Activated T-cell treated with anti-CD3 and anti-CD28 coated beads, Interleukin-2, amount 50 U/mL, for 24 hours (primary cell): ENCODE measurements at places on chromosomes 16 and 17.
A peak's percentile ranks its signal among the peaks of the same experiment; 100 is the strongest.

DNA sequence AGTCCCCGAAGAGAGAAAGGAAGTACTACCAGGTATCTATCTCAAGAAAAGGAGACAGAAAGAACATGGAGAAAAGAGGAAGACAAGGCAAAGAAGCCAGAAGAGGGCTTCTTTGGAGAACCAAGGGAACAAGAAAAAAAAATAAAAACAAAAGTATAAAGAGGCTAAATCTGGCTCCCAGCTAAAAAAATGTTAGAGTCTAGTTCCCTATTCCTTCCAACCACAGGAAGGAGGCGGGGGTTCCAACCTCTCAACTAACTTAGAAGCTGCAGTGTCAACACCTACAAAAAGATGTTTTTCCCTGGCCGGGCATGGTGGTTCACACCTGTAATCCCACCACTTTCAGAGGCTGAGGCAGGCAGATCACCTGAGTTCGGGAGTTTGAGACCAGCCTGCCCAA lies 13.4 kb downstream of the UTP6 start:
- no peak for DNase-seq

- DNase-seq: no peak
Observed at GRCh38 chr17:67021743-67022450, 22.5 kb upstream of the CACNG1 start.

DNA sequence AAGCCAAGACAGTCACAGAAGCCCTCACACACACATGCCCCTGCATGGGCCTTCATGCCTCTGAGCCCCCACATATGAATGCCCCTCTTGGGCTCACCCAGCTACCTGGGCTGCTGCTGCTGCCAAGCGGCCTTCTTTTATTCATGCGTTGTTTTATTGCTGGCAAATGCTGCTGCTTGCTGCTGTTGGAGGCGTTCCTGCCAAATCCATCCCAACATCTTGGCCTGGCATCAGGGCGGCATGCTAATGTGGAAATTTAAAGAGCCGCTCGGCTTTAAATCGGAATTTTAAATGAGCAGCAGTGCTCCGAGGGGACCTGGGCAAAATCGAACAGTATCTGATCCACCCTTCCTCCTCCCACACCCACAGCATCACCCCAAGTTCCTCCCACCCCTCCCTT lies 39.0 kb downstream of the NEUROD2 start:
- no peak for DNase-seq

GRCh38 chr16:88730632-88731607 lies 24.6 kb downstream of the CTU2 start:
- no peak for DNase-seq

DNA sequence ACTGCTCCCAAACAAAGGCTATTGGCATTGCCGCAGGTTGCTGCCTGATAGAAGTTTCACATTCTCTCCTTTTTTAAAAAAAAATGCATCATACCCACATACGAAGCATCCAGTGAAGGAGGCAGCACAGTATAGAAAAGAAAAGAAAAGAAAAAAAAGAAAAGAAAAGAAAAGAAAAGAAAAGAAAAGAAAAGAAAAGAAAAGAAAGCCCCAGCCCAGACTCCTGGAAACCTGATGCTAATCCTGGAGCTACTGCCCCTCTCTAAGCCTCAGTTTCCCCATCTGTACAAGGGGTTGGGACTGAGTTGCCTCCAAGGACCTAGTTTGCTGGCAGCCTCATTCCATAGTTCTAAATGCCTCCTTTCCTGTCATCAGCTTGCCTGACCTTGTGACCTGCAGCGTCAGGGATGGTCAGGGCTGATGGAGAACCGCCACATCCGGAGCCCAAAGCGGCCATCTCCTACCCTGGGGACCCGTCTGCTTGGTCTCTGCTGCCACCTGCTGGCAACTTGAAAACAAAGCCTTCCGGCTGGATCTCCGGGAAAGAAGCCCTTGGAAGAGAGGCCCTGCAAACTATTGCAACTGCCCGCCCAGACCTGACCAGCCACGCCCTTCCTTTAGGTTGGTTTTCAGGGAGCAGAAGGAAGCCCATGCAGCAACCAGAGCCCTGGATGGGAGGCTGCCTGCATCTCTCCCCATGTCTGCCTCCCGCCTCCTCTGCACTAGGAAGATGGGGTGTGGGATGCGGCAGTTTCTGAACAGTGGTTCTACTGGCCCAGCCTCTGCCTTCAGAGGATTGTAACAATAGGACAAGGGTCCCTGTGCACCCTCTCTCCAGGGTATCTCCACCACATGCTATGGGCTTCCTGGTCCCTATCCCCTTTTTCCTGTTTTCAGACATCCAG lies 13.0 kb downstream of the AIPL1 start:
- DNase-seq: peak; percentile 83

DNA sequence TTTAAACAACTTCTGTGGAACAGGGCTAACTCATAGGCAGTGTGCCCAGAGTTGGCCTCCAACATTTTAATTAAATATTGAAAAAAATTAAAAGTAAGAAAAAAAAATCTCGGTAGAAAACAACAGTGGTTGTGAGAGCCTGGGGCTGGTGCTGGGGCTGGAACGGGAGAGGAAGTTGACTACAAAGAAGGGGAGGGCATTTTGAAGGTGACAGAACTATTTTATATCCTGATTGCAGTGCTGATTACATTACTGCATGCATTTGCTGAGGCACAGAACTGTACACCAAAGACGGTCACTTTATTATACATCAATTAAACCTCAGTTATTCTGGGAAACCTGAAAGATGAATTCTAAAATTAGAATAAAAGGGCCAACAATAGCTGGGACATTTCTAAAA lies 142.5 kb downstream of the PARN start:
- no peak for DNase-seq

GRCh38 chr16:87976665-87977064 lies 25.4 kb downstream of the BANP start:
- DNase-seq: no peak

GRCh38 chr17:79833110-79833450 lies 6.2 kb downstream of the CBX4 start:
- no peak for DNase-seq

DNA sequence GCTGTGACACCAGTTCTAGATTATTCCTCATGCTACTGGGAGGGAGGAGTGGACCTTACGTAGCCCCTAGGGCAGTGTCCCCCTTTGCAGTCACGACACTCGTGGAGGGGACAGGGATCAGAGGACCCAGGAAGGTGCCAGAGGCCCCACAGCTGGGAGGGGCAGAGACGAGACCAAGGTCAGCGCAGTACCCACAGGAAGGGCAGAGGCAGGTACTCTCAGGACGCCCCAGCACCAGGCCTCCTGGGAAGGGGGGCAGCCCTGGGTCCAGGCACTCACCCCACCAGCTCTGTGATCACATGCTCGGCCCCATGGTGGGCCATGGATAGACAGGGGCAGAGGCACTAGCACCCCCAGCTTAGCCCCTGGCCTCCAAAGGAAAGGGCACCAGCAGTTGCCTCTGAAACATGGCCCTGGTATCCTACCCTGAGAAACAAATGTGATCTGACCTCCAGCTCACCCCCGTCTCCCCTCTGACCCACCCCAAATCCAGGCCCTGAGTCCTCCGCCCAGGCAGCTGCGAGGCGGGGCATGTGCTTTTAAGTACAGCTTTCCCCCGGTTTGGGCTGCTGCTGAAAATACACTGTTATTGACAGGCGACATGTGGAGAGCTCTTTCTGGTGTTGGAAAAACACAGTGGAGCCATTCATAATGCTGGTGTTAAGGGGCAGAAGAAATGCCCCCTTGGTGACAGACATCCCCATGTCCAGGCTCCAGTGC lies 361.9 kb downstream of the C16orf95 start:
- no peak for DNase-seq

DNA sequence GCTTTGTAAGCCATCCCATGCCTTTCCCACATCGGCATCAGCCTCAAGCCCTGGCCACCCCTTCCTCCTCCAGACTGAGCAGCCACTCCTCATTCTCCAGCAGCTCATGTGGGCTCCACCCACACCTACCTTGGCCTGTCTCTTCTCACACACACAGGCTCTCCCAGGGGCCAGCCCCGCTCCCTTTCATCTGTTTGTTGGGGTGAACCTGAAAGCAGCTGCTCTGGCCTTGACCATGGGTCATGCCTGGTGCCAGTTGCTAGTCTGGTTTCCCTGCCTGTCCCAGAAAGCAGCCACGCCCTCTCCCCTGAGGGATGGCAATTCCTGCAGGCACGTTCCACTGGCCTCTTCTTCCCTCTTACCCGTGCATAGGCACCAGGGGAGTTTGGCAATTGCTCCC lies 11.4 kb upstream of the TMEM238L start:
- DNase-seq: no peak

DNA sequence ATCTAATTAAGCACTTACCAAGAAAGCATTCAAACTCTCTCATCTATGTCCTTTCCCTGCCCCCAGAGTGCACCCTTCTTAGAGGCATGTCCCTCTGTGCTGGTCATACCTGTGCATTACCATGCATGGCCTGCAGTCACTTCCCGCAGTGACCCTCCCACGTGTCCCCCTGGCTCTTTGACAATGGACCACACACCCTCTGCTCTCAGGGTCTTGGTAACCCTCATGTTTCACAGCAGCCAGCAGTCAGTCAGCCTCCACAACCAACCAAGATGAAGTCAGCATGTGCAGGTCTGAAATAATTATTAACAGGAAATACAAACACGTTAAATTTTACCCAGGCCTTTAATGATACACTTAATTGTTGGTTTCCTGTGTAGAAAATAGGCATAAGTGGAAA lies 10.1 kb downstream of the KRT33A start:
- DNase-seq: no peak

DNA sequence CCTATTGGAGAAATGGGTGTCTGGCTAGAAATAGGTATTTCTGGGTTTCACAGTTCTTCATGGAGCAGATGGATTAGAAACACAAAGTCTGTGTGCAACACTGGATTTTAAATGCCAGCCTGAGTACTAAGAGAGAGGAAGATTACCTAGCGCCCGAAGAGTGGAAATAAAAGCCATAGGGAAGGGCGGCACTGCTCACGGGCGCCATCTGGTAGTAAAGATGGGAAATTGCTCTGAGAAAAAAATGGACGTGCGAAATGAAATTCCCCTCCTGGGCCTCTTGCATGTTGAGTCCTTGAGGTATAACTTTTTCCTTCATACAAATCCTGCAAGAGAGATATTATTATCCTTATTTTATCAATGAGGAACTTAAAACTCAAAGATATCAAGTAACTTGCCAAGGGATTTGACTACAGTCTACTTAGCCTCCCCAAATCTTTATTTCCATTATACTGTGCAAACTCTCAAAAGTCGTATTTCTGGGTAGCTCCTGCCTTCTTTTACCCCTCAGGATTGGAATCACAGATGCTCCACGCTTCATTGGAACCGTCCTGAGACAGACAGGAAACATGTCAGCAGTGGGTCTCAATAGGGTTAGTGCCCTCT lies 72.8 kb downstream of the MMD start:
- peak; percentile 36 for DNase-seq

DNA sequence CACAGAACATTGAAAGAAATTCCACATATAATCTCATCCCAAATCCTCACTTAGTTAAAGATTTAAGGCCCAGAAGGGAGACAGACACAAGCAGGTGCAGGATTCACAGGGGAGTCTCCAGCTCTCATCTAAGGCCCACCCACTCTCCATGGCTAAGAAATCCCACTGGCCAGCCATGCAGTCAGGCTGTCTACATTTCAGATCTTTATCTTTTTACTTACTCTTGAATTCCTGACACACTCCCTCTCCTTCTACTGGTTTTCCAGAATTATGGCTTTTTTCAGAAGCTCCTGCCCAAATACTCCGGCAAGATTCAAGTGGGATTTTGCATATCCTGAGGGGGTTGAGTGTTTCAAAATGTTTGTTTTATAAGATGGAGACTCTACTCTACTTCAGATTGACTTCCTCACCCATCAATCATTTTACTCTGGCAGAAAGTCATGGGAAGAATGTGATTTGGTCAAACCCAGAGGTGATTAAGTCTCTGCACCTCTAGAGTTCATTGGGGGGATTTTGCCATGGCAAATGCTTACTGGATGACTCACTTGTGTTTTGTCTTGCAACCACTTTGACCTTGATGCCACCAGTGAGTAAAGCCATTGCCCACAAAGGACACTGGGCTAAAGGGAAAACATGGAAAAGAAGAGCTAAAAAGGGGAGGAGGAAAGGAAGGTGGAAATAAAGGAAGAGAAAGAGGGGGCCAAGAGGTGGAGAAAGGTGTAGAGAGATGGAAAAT lies 688.8 kb upstream of the SALL1 start:
- DNase-seq: no peak

DNA sequence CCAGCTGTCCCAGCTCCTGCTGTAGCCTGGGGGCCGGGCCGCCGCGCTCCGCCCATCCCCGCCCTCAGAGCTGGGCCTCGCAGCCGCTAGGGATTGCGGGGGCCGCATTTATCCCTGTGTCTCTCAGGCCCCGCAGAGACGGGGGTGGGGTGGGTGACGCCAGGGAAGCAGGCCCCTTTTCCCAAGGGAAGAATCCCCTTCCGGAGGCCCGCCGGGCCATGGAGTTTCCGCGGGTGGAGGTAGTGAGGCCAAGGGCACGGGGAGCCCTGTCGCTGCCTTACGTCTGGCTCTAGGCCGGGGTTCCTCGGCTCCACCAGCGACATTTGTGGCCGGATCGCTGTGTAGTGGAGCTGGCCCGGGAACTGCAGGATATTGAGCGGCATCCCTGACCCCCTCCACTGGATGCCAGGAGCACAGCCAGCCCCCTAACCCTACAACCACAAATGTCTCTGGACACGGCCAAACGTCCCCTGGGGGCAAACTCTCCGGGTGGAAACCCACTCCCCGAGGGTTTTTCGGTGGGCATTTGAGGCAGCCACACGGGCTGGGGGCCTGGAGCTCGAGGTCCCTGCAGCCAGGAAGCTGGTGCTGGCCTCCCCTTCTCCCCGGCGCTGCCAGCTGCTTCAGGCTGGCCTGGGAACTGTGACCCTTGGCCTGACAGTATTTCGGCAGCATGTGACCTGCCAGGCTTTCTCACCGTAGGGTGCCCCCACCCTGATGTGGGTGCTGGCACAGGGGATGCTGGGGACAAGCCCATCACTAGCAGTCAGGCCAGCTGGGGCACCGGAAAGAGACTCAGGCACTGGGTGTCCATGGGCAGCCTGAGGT lies 12.0 kb upstream of the CD300A start:
- peak; percentile 80 for DNase-seq

- no peak for DNase-seq
Observed at GRCh38 chr16:85461022-85461813, 151.9 kb upstream of the GSE1 start.

DNA sequence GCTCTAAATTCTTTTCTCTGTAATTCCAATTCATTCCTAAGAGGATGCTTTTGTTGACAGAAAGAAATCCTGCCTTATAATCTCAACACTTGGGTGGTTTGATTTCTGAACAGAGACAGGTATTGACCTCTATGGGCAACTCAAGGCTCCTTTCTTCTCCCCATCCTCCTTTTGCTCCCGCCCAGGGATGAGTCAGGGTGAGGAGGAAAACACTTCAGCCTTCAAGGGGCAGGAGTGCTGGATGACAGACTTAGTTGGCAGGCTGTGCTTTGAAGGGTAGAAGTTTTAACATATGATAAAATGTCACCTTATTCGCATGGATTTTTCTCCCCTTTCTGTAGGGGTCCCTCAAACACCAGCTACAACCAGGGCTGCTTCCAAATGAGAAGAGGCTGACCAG lies 16.7 kb upstream of the TOM1L1 start:
- DNase-seq: no peak

- no peak for DNase-seq
Observed at GRCh38 chr16:54976651-54977200, 46.1 kb downstream of the IRX5 start.
